ENCODE measurements at places on chromosomes 12 and 14.

DNA sequence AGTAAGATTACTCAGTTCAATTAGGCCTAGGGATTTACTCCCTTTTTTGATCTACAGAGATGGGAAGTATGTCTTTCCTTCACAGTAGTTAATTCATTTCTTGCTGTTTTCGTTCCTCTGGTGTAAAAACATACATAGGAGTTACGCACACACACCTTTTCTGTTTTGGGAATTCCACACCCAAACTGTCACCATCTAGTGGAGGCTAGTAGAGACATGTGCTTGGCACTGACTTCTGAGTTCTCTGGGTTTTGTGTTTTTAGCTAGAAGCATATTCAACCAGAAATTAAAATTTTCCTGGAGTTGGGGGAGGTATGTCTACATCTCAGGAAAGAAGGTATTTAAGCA lies 1.4 kb downstream of the SUSD6 start:
- DNase-seq = no peak

GRCh38 chr12:5497329-5498053 lies 65.6 kb downstream of the NTF3 start:
- DNase-seq = no peak

- no peak for DNase-seq
Measured at GRCh38 chr12:82996168-82996812, 309.6 kb downstream of the TMTC2 start.

GRCh38 chr14:70897464-70897863 lies 9.8 kb upstream of the PCNX1 start:
- no peak for DNase-seq

DNA sequence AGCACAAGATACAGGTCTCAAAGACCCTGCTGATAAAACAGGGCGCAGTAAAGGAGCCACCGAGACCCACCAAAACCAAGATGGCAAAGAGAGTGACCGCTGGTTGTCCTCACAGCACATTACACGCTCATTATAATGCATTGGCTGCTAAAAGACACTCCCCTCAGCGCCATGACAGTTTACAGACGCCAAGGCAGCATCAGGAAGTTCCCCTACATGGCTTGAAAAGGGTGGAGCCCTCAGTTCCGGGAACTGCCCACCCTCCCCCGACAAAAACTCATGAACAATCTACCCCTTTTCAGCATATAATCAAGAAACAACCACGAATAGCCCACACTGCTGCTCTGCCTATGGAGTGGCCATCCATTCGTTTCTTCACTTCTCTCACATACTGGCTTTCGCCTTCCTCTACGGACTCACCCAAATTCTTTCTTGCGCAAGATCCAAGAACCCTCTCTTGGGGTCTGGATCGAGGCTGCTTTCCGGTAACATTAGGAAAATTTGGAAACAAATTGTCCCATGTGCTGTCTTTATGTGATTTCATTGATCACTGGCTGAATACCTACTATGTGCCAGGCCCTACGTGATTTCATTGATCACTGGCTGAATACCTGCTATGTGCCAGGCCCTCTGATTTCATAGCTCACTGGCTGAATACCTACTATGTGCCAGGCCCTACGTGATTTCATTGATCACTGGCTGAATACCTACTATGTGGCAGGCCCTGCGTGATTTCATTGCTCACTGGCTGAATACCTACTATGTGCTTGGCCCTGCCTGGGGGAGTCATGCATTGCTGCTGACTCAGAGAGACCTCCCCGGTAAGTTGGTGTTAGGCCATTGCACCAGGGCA lies 126.4 kb downstream of the PIWIL1 start:
- DNase-seq = no peak

- DNase-seq = no peak
Measured at GRCh38 chr12:13417516-13417915, 221.0 kb downstream of the EMP1 start.

DNA sequence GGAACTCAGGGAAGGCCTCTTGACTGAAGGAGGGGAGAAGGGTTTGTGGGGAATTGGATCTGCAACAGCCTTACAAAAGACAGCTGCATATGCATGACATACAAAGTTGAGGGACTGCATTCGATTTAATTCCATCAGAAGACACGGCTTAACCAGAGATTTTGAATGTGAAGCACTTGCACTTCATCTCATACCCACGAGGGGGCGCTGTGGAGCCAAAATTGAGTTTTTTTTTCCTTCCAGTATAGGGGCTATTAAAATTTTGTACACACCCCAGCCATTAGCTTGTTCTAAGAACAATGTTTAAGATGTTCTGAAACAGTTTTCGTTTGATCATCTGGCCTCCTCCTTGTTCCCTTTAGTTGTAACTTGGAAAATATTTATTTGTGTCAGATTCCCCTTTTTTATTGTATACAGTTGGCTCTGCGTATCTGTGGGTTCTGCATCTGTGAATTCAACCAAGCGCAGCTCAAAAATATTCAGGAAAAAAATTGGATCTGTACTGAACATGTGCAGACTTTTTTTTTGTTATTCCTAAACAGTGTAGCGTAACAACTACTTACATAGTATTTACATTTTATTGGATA lies 1.6 kb downstream of the SUDS3 start:
- no peak for DNase-seq

GRCh38 chr14:42224053-42224888 lies 617.6 kb downstream of the LRFN5 start:
- DNase-seq = no peak

GRCh38 chr12:148676-149416 lies 65.1 kb downstream of the SLC6A12 start:
- no peak for DNase-seq
